ENCODE measurements at places on chromosomes 2 and 18.

DNA sequence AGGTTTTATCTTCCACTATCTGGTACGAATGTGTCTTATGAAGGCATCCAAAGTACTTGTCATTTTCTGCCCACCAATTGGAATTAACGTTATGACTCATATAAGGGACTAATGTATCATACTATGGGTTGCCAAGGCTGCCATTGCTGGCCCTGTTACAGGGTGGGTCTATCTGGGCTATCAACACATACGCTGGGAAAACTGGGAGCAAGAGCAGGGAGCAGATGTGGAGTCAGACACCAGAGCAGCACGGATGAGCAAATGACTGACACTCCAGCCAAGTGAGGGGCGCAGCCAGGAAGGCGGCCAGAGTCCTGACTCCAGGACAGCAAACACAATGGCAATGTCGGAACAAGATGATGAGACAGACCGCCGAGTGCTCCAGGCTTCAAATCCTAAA, 145.9 kb downstream of the COPS8 start:
- DNase-seq, result no peak

DNA sequence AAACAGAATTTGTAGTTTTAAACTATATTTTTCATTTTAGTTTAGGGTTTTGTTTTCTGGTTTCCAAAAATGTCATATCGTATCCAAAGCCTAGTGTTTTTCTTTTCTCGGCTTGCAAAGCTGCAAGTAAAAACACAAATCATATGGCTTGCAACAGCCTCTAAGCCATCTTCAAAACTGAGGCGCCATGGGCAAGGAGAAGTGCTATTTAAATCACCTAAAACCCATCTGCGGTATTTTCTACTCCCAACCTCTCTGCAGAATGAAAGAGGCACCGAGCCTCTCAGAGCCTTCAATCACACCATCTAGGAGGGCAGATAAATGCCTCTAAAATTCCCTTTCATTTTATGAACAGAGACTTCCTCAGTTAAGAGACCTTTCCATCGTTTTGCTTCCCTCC, 25.2 kb downstream of the FECH start:
- DNase-seq, result no peak

GRCh38 chr2:75964646-75965045, 253.9 kb upstream of the GCFC2 start:
- no peak for DNase-seq

DNA sequence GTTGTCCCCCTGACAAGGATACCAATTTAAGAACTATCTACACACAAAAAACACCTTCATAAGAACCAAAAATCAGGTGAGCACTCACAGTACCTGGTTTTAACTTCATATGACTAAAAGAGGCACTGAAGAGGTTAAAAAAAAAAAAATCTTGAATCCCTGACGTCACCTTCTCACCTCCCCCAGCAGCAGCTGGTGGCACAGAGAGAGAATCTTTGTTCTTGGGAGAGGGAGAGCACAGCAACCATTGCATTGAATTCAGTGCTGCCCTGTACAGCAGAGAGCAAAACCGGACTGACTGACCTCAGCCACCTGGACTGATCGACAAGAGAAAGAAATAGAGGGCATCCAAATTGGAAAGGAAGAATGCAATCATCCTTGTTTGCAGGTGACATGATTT, 566.0 kb downstream of the TMX3 start:
- DNase-seq, result no peak

GRCh38 chr2:70233926-70234325, 14.5 kb downstream of the TIA1 start:
- DNase-seq, result no peak

- no peak for DNase-seq
Observed at GRCh38 chr2:174172802-174173355, 75.5 kb downstream of the OLA1 start.

DNA sequence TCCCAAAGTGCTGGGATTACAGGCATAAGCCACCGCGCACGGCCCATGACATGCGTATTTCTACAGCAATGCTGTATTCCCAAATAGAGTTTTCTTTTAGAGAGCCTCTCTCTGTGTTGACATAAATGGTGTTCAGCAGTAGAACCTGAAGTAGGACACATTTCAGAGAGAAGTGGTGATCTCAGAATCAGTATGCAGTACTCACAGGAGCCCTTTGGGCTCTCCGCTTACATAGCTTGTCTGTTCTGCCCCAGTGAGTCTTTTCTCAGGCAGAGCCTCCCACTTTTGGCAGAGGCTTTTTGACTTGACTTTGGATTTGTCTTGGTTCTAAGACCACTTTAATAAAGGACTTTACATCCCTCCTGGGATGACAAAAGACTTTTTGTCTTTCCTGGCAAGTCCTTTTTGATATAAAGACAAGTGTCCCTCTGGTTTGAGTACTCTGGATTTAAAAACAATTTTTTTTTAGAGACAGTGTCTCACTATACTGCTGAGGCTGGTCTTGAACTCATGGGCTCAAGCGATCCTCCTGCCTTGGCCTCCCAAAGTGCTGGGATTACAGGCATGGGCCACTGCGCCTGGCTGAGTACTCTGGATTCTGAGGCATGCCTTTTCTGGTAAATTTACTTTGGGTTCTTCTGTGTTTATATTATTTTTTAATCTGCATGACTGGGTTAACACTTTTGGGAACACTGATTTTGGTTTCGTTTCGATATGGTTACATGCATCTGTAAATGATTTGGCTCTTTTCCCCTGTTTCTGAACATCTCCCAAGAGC, 113.3 kb downstream of the SMAD2 start:
- no peak for DNase-seq

DNA sequence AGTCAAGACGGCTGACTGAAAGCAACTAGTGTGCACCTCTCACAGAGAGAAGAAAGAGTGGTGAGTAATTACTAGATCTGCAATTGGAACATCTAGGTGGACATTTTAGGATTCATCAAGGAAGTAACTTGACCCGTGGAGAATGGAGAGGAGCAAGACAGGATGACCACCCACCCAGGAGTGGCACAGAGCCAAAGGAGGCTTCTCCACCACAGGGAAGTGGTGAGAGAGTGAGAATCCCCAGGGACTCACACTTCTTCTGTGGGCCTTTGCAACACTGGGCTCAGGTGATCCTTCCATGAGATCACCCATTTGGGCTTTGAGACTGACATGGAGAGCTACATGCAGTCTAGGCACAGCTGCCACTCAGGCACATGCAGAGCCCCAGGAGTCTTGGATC, 132.8 kb upstream of the GALNT5 start:
- no peak for DNase-seq

GRCh38 chr18:57629422-57629821, 7.8 kb upstream of the NARS1 start:
- DNase-seq, result no peak

GRCh38 chr2:58803192-58803591, 562.1 kb upstream of the FANCL start:
- DNase-seq, result no peak

- peak; percentile 79 for DNase-seq
Observed at GRCh38 chr2:86807468-86808275, 17.0 kb upstream of the CD8A start.

GRCh38 chr2:239735131-239735828, 289.9 kb downstream of the NDUFA10 start:
- no peak for DNase-seq

GRCh38 chr18:62249478-62250097, 62.5 kb downstream of the RELCH start:
- DNase-seq, result peak; percentile 43

- no peak for DNase-seq
Observed at GRCh38 chr18:31943878-31944816, 1.2 kb upstream of the TRAPPC8 start.

GRCh38 chr2:193679847-193680246, 1485.1 kb upstream of the TMEFF2 start:
- DNase-seq, result no peak

DNA sequence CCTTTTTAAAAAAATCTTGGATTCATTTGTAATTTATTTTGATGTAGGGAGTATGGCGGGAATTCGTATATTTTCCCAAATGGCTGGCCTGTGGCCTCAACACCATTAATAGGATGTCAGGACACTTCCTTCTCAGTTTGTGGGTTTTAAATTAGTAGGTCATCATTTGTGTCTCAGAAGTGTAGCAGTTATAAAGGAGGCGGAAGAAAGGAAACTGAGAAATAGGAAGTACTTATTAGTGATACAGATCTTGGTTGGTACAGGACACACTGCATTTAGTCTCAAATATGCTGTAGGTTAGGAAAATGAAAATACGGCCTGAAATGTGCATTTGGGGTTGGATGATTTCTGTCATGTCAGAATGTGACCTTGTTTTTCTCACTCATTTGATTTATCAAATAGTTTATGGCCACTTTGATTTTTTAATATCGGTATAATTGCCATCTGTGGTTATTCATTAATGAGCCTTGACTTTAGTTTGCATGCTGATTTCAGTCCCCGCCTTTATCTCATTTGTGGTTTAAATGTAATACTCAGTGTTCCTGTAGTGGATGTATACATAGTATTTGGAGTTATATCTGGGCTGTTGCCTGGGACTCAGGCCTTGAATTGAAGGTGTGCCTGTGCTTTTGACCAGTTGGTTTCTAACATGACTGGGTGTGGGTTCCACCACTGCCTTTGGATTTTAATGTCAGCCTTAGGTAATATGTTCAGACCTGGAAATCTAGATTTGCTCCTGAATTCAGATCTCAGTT, 31.4 kb downstream of the ZCCHC2 start:
- DNase-seq, result no peak

GRCh38 chr18:3665780-3666525, 216.0 kb downstream of the TGIF1 start:
- peak; percentile 37 for DNase-seq

Measured in stimulated activated CD8-positive, alpha-beta memory T cell treated with anti-CD3 and anti-CD28 coated beads, Interleukin-15, amount 100 ng/mL, for 48 hours (primary cell).